ENCODE measurements at places on chromosomes 11 and 22. TPM values are rescaled to one million over a fixed set of nuclear protein-coding genes. Genes with fewer than 3 reads are reported as not detected.

- no peak for DNase-seq
Observed at GRCh38 chr11:26946257-26946716, 47.6 kb upstream of the FIBIN start.

DNA sequence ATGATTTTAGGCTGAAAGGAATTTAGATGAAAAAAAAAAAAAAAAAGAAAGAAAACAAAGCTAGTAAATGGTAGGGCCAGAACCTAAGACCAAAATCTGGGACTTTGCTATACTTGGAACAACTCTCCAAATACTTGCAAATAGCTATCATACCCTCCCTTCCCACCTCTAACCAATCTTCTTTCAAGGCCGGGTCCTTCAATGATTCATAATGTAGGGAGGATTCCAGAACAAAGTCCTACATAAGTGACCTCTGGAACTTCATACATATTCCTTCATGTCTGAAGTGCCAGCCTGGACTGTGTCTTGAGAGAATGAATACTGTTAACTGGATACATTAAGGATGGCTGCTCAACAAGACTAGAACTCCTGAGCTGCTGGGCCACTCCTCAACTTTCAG is 9.9 kb downstream of the STK33 start:
- no peak for DNase-seq

DNA sequence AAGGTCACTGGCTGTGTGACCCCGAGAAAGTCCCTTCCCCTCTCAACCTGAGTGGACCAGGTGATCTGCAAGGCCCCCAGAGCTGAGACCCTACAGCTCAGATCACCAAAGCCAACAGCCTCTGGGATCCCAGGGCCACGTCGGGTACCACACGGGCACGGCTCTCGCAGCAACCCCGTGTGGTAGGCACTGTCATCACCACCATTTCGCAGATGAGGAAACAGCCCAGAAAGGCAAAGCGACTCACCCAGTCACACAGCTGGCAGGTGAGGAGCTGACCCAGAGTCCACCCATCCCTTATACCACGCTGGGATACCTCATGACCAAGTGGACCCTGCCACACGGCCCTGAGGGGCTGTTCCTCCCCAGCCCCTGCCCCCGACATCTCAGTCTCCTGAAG is 2.8 kb downstream of the ATP5MGL start:
- DNase-seq = no peak

Gene HOATZ
- not detected for total RNA-seq

Gene GGTLC3
- not detected for total RNA-seq

GRCh38 chr11:80650966-80651365 is 1210.1 kb upstream of the TENM4 start:
- no peak for DNase-seq

Gene ZDHHC5
- 20.2 TPM for total RNA-seq

DNA sequence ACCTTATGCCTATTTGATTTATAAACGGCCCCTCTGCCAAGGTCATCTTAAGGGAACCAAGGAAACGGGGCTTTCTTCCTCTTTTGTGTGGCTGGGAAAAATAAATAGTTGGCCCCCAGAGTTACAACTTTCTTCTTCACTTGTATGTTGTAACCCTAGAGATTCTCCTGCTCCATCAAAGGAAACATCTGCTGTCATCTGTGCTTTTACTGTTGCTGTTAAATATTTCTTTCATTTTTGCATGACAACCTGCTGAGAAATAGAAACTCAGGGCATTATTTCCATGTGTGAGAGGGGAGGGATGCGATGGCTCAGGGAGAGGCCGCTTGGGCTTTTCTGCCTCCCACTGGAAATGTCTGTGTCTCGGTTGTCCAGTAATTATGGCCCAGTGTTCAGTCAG is 21.8 kb upstream of the CDC42EP2 start:
- DNase-seq = no peak

Gene SEPTIN3
- total RNA-seq = under 0.01 TPM

- no peak for DNase-seq
Observed at GRCh38 chr11:44179173-44179572, 83.7 kb downstream of the EXT2 start.

Gene GDPD4
- total RNA-seq = not detected

DNA sequence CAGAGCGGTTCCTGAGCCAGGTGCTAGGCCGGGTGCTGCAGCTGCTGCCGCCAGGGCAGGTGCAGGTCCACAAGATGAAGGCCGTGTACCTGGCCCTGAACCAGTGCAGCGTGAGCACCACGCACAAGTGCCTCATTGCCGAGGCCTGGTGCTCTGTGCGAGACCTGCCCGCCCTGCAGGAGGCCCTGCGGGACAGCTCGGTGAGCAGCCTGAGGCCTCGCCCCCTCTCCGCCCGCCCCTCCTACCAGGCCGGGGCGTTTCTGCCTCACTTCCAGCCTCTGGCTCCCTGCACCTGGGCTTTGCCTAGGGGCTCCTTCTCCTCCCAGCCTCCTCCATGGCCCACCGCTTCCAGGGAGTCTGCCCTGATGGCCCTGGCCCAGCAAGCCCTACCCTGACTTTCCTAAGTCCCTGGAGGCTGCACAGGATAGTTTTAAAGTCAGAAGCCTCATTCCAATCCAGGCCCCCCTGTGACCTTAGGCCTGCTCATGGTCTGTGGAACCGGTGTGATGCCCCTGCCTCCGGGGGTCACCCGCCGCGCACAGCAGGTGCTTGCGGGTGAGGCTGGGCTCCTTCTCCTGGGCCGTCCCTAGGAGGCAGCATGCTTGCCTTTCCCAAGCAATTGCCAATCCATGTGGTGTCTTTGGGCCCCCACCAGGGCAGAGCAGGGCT is 5.5 kb downstream of the TCIRG1 start:
- no peak for DNase-seq

DNA sequence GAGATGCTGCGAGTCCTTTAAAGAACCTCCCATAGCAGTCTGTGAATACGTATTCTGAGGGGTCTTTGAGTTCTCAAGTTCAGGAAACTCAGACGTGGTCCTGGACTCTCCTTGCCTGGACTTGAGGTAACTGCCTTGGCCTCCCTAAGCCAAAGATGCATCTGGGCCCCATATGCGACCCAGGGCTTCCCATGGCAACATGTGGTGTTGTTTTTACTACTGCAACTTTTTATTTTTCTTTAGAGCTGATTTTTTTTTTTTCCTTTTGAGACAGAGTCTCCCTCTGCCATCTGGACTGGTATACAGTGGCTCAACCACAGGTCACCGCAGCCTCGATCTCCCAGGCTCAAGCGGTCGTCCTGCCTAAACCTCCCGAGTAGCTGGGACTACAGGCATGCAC is 321.1 kb downstream of the ST3GAL4 start:
- no peak for DNase-seq

DNA sequence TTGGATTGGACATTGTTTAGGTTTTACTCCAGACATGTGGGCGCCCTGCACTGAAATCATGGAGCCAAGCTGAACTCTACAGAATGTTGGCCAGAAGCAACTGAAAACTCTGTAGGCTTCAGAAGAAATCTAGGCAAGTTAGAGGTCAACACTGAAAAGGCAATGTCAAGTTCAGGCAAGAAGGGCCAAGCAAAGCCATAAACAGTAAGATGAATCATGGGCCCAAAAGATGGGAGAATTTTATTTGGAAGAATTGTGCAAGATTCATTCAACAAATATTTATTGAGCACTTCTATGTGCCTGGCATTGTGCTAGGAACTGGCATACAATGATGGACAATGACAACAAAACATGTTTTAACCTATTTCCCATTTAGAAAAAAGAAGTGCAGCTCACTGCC is 10.9 kb downstream of the HOATZ start:
- no peak for DNase-seq

Gene OR8G1
- total RNA-seq = under 0.01 TPM

DNA sequence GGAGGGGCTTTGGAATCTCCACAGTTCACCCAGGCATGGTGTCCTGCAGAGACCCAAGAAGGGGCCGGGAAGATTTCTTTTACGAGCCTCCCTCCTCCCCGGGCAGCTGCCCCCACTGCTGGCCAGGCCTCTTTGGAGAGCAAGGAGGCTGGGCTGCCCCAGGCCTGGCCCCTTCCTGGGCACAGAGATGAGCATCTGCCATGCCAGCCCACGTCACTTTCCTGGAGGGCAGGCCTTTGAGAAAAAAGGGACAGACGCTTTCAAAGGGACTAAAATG is 60.5 kb upstream of the FGF3 start:
- no peak for DNase-seq

- DNase-seq = no peak
Observed at GRCh38 chr22:21568347-21569075, 997 bp downstream of the UBE2L3 start.

Gene MYO7A
- 0.27 TPM for total RNA-seq

Gene MS4A6E
- not detected for total RNA-seq

GRCh38 chr11:117535201-117535849 is 207.7 kb downstream of the CEP164 start:
- DNase-seq = no peak

Gene HPS5
- total RNA-seq = 11.8 TPM

Gene C11orf97
- not detected for total RNA-seq

Gene TBX1
- not detected for total RNA-seq

Gene OR8J3
- under 0.01 TPM for total RNA-seq

GRCh38 chr22:36196254-36197064 is 5.2 kb downstream of the APOL4 start:
- no peak for DNase-seq

- DNase-seq = peak; percentile 17
Observed at GRCh38 chr11:64299847-64300648, at the start of gene CATSPERZ. Gene CATSPERZ (plus strand): TSS chr11:64300358. CDS start chr11:64300411, 53 bp downstream.

Gene PACSIN3
- total RNA-seq = 1.9 TPM

GRCh38 chr22:43878079-43878795 is 13.6 kb downstream of the PNPLA5 start:
- no peak for DNase-seq

Gene MMP7
- total RNA-seq = 1.3 TPM

DNA sequence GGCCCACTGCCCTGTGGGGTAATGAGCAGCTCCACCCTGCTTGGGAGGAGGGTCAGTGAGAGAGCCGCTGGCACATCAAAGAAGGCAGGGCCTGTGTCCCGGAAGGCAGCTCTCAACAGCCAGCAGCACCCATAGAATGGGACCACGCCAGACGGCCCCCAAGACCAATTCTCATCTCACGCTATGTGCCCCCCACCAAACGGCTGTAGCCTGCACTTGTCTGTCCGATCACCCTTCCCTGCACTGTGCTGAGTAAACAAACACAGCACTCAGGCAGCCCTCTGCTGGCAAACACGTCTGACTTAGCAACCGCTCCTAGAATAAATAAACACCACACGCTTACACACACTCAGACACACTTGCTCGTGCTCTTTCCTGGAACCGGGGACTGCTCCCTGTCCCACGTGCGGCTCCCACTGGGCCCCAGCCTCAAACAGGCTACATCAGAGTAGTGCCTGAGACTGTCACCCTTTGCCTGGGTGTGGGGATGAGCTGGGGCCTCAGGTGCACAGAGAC is 53.2 kb upstream of the CDON start:
- DNase-seq = no peak

- DNase-seq = peak; percentile 69
Observed at GRCh38 chr11:57604296-57605027, 7.0 kb downstream of the SERPING1 start.

- no peak for DNase-seq
Observed at GRCh38 chr11:103700622-103701021, 335.8 kb upstream of the DDI1 start.

Gene DAGLA
- 0.54 TPM for total RNA-seq

DNA sequence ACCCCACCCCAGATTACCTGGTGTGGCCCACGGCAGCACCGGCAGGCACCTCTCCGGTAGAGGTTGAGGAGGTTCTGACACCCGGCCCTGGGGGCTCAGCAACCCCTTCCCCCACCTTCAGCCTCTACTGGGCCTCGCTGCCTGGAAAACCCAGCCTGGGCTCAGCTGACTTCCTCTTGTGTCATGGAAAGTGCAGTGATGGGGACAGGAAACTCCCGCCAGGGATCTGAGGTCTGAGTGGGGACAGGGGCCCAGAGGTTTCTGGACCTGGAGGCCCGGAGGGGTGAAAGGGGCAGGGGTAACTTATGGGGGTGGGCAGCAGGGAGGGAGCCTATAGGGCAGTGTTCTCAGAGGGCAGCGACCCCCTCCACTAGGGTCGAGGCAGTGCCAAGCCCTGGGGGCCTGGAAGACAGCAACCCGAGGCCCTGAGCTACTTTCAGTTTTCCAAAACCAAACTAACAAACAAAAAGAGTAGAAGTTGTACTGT is 10.0 kb upstream of the CD5 start:
- DNase-seq = peak; percentile 8

GRCh38 chr22:44669561-44669976 is 32.4 kb upstream of the PRR5 start:
- no peak for DNase-seq

DNA sequence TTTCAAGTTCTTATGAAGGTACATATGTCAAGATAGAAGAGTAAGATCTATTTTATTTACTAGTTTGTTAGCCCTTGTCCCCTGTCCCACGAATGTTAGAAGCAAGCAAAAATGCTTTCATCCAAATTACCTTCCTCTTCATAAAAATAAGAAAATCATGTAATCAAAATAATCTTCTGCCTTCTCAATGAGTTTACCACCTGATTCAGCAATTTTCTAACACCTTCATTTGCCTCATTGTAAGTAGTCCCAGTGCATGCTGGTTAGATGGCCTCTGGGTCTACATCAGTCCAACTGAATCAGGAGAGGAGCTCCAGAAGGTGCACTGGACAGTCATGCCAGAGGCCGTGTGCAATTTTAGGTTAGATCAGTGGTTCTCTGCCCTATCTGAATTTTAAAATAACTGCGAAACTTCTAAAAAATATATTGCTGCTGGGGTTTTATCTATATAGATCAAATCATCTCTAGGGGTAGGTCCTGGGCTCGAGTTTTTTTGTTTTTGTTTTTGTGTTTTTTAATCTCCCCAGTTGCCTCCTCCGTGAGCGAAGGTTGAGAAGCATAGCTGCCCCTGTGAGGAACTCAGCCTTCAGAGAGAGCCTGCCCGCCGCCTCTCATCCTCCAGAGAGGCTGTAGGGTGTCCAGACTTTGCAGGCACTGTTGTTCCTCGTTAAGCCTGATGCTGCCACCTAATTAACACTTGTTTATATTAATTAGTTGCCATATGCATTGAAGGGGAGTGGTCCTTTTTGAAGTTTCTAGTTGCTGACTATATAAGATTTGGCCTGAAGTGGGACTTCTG is 32.2 kb downstream of the C22orf31 start:
- no peak for DNase-seq

Gene MFRP
- total RNA-seq = not detected

Gene KCNJ5
- total RNA-seq = 0.27 TPM

DNA sequence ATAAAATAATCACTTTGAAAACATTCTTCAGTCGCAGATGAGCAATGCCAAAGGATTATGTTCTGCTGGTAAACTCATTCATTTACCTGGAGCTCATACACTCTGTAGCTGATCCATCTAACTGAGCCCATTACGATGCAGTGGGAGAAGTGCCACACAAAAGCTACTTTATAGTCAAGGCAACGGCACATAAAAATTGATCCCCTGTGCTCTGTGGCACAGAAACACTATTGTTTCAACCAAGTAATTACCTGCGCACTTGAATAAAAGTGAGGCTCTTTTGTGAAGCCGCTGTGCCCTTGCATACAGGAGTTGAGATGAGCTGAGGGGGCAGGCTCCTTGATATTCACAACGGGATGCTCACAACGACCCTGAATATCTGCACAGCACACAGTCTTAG is 7.2 kb downstream of the DKK3 start:
- DNase-seq = no peak

- no peak for DNase-seq
Observed at GRCh38 chr11:17853280-17853679, 118.7 kb downstream of the KCNC1 start.

Gene KRTAP5-8
- total RNA-seq = not detected
